ENCODE measurements at places on chromosomes 2 and 18. TPM values are rescaled to one million over a fixed set of nuclear protein-coding genes. Genes with fewer than 3 reads are reported as not detected.

Gene CDKL4
- 2.0 TPM for total RNA-seq

Gene LOXL3
- total RNA-seq, result 19.8 TPM

Gene SP140L
- total RNA-seq, result 4.0 TPM

Gene MLPH
- total RNA-seq, result 91.0 TPM

Gene CTIF
- total RNA-seq, result 55.3 TPM

DNA sequence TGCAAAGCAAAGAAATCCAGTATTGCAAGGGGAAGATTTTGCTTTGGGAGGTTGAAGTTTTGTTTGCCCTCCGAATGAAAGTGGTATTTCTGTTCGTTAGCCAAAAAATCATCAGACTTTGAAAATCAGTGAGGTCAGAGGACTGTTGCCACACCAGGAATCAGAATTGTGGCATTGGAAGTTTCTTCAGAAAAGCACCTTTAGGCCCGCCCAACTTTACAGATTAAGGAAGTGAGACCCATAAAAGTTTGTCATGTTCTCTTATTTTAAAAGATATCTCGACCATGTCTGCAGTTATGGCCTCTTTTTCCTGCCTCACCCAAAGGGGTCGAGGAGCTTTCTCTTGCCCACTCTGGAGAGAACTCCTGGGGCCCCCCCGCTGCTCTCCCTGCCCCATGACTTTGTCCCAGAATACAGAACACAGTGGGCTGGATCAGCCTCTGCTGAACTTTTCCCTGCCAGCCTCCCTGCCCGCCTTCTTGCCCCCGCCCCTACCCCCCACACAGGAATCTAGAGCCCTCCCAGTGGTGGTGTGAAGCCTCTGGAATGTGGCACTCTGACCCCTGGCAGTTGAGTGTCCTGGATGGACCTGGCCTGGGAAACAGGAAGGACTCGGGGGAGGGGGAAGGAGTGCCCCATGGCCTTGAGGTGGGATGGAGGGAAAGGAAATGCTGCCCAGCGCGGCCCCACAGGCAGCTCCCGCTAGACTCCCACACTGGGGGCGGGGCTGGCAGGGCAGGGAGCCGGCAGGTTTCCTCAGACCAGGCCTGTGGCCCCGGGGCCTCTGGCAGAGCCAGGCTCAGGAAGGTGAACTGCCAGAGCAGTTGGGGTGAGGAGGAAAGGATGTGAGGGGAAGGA, 25.3 kb downstream of the CRIM1 start:
- peaks cover 45% of the 10 kb centered on the region for H3K4me1 ChIP-seq
- H3K4me3 ChIP-seq, result no peak overlapping the region
- peak overlapping the region; percentile 72 for H3K27ac ChIP-seq
- peak; percentile 67 for DNase-seq
- no peaks in the 10 kb centered on the region for H3K36me3 ChIP-seq
- no peaks in the 10 kb centered on the region for H3K27me3 ChIP-seq

GRCh38 chr2:111941531-111941930, 43.1 kb downstream of the MERTK start:
- H3K4me1 ChIP-seq, result peaks cover 12% of the 10 kb centered on the region
- H3K4me3 ChIP-seq, result no peak overlapping the region
- no peaks in the 10 kb centered on the region for H3K36me3 ChIP-seq
- no peaks in the 10 kb centered on the region for H3K27me3 ChIP-seq
- no peak for DNase-seq
- H3K27ac ChIP-seq, result no peak overlapping the region

DNA sequence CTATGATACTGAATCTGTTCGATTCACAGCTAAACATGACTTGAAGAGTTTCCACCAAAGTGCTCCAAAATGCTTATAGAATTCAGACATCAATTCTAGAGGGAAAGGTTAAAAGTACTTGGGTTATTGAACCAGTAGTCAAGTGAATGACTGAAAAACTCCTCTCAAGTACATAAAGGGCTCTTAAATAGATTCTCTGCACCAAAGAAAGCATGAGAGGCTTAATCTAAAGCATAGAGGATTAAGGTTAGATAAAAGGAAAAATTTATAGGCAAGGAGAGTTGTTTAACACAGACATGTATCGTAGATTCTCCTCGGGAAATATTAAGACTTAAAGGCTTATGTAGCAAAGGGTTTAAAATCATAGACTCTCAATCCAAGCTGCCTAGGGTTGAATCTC, 701.4 kb downstream of the ERBB4 start:
- no peaks in the 10 kb centered on the region for H3K4me1 ChIP-seq
- no peaks in the 10 kb centered on the region for H3K27me3 ChIP-seq
- no peak overlapping the region for H3K27ac ChIP-seq
- H3K4me3 ChIP-seq, result no peak overlapping the region

GRCh38 chr2:216635171-216635570, 2.0 kb downstream of the IGFBP2 start:
- peaks cover 21% of the 10 kb centered on the region for H3K4me1 ChIP-seq
- peak overlapping the region; percentile 80 for H3K27ac ChIP-seq
- no peak for DNase-seq
- peak overlapping the region; percentile 96 for H3K4me3 ChIP-seq
- no peaks in the 10 kb centered on the region for H3K27me3 ChIP-seq

- H3K36me3 ChIP-seq, result no peaks in the 10 kb centered on the region
- H3K27me3 ChIP-seq, result no peaks in the 10 kb centered on the region
These were observed 386.7 kb downstream of the TGIF1 start for GRCh38 chr18:3836483-3837335.

DNA sequence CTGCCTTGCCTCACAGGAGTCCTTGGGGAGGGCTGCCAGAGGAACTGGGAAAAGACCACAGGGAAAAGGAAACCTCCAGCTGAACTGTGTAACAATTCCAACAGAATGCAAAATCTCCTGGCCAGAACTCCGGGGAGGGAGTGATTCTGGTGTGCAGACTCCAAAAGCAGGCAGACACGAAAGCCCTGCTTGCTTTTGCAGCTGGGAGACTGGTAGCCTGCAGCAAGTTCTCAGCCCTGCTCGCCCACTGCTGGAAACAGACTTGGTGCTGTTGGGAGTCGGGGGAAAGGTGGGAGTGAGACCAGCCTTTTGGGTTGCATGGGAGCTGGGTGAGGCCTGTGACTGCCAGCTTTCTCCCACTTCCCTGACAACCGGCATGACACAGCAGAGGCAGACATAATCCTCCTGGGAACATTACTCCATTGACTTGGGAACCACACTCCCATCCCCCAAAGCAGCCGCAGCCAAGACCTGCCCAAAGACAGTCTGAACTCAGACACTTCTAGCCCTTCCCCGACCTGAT, 26.0 kb upstream of the NMI start:
- no peaks in the 10 kb centered on the region for H3K27me3 ChIP-seq
- DNase-seq, result no peak
- no peaks in the 10 kb centered on the region for H3K36me3 ChIP-seq
- H3K4me3 ChIP-seq, result peak overlapping the region; percentile 43
- peak overlapping the region; percentile 73 for H3K27ac ChIP-seq
- H3K4me1 ChIP-seq, result peaks cover 11% of the 10 kb centered on the region
